ENCODE measurements at places on chromosomes 6 and 20. TPM values are rescaled to one million over a fixed set of nuclear protein-coding genes. Genes with fewer than 3 reads are reported as not detected.

The PSMB8 gene
- total RNA-seq = 25.7 TPM

The REM1 gene
- total RNA-seq = not detected

The RNF144B gene
- total RNA-seq = 97.3 TPM

The NT5DC1 gene
- total RNA-seq = 24.3 TPM

The COL9A3 gene
- total RNA-seq = 0.76 TPM

The CDC25B gene
- 76.5 TPM for total RNA-seq

The CD40 gene
- total RNA-seq = 33.1 TPM

The ID1 gene
- 64.4 TPM for total RNA-seq

The PLN gene
- not detected for total RNA-seq

The HLA-DOA gene
- not detected for total RNA-seq

The MUC21 gene
- total RNA-seq = not detected

The FGD2 gene
- not detected for total RNA-seq

The TUBE1 gene
- total RNA-seq = 14.0 TPM

The CCDC170 gene
- total RNA-seq = 0.53 TPM

The PKIB gene
- total RNA-seq = not detected

The RHAG gene
- total RNA-seq = not detected

The OXT gene
- not detected for total RNA-seq

The DDO gene
- not detected for total RNA-seq

The IP6K3 gene
- total RNA-seq = not detected

The EZR gene
- total RNA-seq = 105 TPM

The CTCFL gene
- not detected for total RNA-seq

The SYCP2 gene
- 0.35 TPM for total RNA-seq

The FUCA2 gene
- total RNA-seq = 85.0 TPM
